ENCODE measurements at places on chromosomes 12 and 14.
A peak's percentile ranks its signal among the peaks of the same experiment; 100 is the strongest.

DNA sequence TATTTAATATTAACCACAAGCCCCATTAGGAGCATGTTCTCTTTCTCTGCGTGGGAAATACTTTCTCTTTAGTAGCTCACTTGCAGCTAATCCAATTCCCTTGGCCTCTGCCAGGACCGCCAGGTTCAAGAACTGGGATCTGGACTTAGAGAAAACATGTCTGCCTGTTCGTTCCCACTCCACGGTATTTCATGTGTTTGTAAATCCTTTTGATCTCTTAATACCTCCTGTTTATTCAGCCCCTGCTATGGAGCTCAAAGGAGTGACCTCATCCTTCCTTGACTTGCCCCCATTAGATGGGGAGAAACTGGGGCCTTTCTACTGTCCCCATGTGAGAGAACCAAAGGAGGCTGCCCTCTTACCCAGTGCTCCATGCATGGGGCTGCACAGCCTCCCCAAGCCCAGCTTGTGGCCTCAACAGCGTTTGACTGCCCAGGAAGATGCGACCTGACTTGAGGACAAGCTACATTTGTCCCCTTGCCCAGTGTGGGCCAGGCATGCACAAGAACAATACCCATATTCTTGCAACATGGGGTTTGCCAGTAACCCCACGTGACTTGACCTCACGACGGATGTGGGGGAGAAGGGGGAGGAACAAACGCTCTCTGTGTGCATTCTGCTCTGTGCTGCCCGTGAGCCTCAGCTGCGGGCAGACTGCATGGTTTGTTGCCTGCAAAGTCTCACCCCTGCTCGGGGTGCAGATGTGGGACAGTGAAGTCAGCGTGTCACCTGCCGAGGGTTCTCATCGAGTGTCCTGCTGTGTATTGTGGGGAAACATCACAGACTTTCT, 30.3 kb downstream of the CD9 start:
- no peak for DNase-seq

GRCh38 chr14:69105326-69105725, 47.6 kb downstream of the DCAF5 start:
- DNase-seq, result no peak

GRCh38 chr12:19548834-19549233, 109.5 kb downstream of the AEBP2 start:
- DNase-seq, result no peak

- no peak for DNase-seq
Measured at GRCh38 chr14:52310541-52310940, 3.6 kb upstream of the PTGER2 start.

GRCh38 chr14:95431199-95432143, 85.0 kb downstream of the SYNE3 start:
- peak; percentile 43 for DNase-seq

- DNase-seq, result no peak
Measured at GRCh38 chr12:108204117-108204987, 75.3 kb downstream of the WSCD2 start.

DNA sequence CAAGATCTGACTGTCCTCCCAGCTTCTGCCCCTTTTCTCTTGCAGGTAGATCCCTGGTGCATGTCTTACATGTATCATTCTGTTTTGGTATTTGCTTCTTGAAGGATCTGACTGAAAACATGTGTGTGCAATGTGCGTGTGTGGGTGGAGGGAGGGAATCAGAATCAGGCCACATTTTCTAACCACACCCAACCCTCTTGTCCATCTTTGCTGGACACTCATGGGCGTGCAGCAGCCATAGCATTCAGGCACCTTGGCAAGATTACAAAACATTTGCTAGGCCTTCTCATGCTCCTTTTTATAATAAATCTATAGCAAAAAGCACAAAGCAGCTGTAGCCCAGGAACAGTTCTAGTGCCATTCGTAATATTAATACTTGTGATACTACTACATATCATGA, 233.6 kb upstream of the E2F7 start:
- DNase-seq, result no peak

GRCh38 chr14:76694106-76694505, 67.2 kb upstream of the VASH1 start:
- no peak for DNase-seq

- no peak for DNase-seq
Measured at GRCh38 chr14:34718750-34719304, 4.4 kb upstream of the CFL2 start.

- DNase-seq, result no peak
Measured at GRCh38 chr14:98189062-98189461, 1082.9 kb downstream of the BCL11B start.

DNA sequence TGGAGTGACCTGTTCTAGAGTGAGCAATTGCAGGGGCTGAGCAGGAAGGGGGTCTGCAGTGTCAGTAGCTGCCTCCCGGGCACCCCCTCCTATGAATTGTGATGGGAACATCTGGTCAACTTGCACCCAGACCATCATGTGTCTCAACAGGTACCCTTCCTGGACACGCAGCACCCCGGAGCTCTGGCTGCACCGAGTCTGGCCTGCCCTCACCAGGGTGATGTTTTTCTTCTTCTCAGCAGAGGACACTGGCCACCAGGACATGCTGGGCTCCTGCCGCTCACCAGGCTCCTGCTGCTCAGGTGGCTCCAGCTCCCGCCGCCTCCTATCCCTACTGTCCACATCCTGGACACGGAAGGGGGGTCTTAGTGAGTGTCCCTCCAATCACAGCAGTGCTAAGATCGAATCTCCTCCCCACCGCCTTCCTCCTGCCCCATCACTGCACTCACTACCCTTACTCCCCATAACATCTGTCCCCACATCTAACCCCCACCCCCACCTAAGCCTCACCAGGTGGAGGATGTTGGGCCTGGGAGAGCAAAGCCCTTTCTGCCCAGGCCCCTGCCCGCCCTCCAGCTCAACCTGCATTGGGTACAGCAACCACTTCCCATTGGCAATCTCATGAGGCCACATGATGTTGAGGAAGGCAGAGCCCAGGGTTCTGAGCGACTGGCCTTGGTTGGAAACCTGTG, 14.9 kb downstream of the ITGA7 start:
- no peak for DNase-seq

DNA sequence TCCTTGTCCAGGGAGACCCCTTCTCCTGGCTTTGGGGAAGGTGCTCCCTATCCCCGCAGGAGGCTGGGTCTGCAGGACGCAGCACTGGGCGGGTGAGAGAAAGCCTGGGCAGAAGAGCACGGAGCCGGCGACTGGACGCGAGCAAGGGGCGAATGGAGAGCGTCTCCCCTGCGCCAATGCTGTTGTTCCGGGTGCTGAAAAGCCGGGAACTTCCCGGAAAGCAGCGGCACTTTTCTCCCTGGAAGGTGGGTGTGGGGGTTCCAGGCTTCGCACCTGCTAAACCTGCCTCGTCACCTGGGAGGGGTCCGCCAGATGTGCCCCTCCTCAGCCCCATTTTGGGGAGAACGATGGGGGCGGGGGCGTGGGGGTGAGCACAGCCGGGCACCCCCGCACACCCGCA, 417.1 kb upstream of the TMTC1 start:
- no peak for DNase-seq

GRCh38 chr12:30463636-30464035, 232.0 kb downstream of the IPO8 start:
- no peak for DNase-seq

GRCh38 chr14:51424561-51425251, 184.7 kb downstream of the TMX1 start:
- DNase-seq, result no peak

DNA sequence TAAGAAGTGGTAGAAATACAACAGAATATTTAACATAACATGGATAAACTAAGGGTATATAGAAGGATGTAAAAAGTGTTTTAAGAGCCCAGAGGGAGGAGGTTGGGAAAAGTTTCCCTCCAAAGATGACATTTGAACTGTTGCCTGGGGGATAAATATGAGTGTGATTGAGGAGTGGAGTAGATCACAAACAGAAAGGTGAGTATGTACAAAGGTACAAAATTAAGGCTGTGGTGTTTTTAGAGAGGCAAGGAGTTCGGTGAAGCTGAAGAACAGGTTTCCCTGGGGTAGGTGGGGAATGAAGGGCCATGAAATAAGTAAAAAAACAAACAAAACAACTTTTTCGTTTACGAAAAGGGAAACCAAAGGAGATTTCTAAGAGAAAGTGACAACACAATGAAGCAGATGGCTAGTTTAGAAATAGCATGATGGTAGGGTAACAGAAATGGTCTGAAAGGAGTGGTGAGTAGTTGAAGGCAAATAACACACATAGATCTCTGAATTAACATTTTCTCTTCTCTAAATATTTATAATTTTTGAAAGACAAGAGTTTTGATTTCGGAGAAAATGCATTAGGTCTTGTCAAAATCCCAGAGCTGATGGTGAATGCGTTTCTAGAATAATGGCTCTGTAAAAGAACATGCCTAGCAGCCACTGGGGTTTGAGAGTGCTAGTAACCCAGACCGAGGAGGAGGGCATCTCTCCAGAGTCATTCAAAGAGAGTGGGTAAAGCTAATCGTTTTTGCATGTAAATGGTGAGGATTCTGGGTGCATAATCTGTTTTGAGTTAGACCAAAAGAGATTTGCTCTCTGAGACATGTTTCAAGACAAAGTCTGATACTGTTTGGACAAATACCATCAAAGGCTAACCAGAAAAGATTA, 240.4 kb upstream of the DCN start:
- DNase-seq, result no peak

- no peak for DNase-seq
Measured at GRCh38 chr14:98120831-98121464, 1151.0 kb downstream of the BCL11B start.

GRCh38 chr12:102093319-102093718, 26.6 kb downstream of the NUP37 start:
- DNase-seq, result no peak

DNA sequence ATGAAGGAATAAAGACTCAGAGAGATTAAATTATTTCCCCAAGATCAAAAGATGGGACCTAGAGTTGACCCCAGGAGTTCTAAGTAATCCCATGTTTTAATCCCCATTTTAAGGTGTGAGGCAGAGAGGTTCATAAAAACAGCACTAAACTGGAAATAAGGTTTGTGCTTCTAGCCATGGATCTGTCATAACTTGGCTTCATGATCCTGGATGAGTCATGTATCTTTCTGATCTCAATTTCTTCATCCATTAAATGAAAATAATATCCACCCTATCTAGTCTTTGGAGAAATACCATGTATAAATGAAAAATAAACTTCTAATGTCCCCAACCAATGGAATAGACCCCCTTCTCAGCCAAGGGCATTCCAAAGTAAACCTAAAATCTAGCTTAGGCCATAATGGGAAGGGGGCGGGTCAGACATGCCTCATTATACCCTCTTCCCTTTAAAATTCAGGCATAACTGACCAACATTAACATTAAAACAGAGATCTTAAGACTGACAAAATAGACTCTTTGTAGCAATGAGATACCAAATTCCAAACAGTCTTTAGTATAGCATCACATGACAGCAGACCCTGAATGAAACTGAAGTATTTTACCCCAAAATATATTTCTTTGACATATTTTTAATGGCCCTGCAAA, 47.8 kb downstream of the SLC41A2 start:
- DNase-seq, result no peak

- DNase-seq, result no peak
Measured at GRCh38 chr12:104569346-104570173, 112.8 kb downstream of the CHST11 start.

GRCh38 chr12:131723532-131723931, 12.6 kb downstream of the SFSWAP start:
- DNase-seq, result no peak

DNA sequence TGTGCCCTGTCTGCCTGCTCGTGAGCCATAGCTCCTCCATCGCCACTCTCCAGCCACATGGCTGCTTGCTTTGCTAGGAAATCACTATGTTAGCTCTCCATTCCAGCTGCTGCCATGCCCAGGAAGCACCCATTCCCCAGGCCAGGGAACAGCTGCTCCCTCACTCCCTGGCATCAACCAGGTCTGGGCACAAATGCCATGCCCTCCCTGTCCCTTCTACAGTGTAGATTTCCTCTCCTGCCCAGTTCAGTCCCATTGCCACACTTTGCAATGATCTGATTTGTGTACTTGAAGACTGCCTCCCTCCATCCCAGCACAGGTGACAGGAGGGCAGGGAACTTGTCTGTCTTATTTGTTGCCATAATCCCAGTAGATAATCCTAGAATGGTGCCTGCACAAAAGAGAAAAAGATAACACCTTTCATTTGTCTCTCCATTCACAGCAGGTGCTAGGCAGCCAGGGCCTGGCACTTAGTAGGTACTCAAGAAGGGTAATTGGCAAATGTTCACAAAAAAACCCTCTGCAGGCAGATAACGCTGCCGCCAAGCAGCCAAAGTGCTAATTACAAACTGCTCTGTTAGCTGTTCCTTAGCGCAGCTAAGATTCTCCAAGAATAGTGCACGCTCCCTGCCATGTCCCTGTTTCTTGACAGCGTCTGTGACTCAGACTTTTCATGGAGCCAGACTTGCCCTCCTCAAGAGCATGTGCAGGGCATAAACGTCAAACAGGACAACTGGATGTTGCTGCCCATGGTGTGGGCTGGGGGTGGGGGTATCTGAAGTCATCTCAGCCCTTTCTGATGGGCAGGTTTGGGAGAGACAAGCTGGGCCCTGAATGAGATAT, 69.1 kb downstream of the ARL6IP4 start:
- DNase-seq, result no peak

All from ACHN (cell line).